A673 (cell line): ENCODE measurements at places on chromosomes 5 and 9.

DNA sequence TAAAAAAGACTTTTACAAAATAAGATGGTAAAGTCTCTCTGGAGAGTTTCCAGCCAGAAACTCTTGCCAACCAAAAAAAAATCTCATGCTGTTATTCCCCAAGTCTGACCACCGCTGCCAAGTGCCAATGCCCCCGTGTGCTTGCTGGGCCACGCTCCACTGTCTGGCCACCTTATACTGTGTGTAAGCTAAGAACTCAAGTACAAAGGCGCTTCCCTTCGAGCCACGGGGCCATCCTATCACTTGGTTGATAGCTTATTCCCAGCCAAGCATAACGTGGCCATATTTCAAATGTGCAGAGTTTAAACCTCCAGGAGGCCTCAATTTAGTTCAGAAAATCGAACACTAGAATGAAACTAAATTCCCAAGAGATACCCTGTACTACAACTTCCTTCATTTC, 36.0 kb downstream of the ROR2 start:
- DNase-seq: no peak

DNA sequence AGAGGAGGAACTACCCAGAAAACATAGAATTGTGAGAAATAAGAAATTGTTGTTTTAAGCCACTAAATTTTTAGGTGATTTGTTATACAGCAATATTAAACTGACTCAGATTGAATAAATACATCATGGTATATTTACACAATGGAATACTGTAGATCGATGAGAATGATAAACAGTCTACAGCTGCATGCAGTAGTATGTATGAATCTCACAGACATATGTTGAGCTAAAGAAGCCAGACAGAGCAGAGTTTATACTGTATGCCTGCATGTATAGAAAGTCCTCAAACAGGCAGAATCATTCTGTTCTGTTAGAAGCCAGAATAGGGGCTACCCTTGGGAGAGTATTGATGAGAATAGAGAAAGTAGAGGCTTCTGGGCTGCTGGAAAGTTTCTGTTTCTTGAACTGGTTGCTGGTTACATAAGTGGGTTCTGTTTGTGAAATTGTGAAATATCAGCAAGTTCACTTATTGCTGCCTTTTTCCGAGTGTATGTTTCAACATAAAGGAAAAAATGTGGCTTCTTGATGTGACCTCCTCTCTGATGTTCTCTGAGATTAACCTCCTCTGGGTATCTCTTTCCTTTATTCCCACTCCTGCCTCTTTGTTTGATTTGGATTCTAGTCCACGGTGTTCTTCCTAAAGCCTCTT, 9.6 kb downstream of the KIAA1958 start:
- DNase-seq: no peak

GRCh38 chr9:115050002-115050490, 67.9 kb downstream of the TNC start:
- DNase-seq: no peak

DNA sequence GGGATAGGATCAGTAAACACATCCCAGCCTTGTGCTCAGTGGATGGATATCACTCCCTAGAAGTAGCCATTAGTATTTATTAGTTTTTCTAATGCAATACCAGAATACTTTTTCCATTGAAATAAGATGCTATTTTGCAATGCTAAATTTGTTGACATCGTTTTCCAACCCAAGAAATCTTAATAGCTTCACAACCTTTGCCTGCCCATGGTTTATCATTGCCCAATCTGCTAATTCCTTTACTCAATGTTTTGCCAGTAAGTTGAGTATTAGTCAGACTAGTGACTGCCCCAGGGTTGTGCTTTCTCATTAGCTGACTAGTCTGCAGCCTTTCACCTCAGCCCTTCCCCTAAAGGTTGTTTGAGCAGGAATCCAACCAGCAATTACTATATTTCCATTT, 62.9 kb downstream of the NREP start:
- no peak for DNase-seq

GRCh38 chr5:62483556-62483955, 71.0 kb downstream of the IPO11 start:
- no peak for DNase-seq

- DNase-seq: no peak
Measured at GRCh38 chr9:131734781-131735180, 5.1 kb downstream of the RAPGEF1 start.
